ENCODE measurements at places on chromosomes 6 and 20.

GRCh38 chr20:24853916-24854315 is 95.2 kb upstream of the CST7 start:
- no peak for DNase-seq

- DNase-seq: no peak
Measured at GRCh38 chr6:69796073-69796641, 653 bp downstream of the LMBRD1 start.

GRCh38 chr6:90471263-90471662 is 115.6 kb downstream of the MAP3K7 start:
- DNase-seq: no peak

DNA sequence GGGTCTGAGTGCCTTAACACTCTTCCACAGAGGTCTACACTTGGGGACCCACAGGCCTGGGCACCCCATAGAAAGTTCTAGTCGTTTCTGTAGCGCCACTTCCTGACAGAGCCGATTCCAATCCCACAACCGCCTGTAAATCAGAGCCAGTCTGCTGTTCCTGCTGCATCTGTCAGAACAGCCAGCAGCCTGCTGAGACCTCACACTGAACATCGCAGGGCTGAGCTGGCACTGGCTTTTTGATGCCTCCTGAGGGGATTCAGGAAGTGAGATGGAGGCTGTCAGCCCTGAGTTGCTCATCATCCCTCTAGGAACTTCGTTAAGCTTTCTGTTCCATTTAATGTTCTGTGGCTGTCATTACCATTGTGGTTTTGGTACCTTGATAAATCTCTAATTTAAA is 48.9 kb downstream of the DCBLD1 start:
- DNase-seq: no peak

GRCh38 chr6:25404693-25405169 is 125.6 kb downstream of the CARMIL1 start:
- no peak for DNase-seq

DNA sequence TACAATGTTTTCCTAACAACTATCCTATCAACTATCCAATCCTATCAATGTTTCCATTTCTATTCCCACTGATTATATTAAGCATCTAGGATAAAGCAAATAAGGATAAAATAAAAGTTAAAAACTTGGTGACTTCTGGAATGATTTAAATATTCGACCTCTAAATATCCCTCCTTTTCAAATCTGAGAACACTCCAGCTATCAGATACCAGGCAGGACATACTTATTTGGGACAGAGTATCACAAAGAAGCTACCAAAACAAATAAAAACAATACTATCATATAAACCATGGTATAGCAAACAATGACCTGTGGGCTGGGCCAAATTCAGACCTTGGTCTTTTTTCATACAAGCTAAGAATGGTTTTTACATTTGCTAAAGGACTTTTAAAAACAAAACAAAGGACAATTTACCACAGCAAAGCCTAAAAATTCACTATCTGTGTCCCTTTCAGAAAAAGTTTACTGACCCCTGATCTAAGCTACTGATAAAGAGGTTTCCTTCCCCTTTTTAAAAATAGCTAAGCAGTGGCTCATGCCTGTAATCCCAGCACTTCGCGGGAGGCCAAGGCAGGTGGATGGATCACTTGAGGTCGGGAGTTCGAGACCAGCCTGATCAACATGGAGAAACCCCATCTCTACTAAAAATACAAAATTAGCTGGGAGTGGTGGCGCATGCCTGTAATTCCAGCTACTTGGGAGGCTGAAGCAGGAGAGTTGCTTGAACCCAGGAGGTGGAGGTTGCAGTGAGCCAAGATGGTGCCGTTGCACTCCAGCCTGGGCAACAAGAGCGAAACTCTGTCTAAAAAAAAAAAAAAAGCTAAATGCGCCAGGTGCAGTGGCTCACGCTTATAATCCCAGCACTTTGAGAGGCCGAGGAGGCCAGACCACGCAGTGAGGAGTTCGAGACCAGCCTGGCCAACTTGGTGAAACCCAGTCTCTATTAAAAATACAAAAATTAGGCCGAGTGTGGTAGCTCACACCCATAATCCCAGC is 6.0 kb downstream of the NUP153 start:
- no peak for DNase-seq

DNA sequence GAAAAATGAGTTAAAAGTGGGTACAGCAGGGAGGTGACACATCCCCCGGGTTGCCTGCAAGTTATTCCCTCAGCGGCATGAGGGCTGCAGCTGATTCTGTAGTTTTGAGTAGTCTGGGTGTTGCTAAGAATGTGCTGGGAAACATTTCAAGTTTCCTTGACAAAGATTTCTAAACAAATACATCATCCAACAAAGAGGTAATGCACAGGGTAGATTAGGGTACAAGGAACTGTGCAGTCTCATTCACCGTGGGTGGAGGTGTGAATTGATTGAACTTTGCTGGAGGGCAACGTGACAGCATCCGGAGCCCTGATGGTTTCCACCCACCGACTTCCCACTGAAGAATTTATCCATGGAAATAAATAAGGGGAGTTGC is 21.8 kb downstream of the CASS4 start:
- no peak for DNase-seq

DNA sequence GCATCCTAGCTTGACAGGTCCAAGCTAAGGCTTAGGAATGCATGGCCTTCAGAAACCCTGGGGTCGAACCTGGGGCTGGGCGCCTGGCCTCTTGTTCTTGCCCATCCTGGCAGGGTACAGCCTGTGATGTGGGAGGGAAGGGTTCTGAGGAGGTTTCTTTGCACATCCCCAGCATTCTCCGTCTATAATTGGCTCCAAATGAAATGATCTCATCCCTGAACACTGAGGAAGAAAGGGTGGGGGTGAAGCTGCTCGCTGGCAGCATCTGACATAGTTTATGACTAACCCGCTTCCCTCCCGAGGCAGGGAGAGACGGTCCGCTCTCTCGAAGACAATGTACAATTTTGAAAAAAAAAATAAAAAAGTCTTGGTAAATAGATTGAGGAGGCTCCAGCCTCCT is 67.1 kb upstream of the ZNFX1 start:
- DNase-seq: no peak

DNA sequence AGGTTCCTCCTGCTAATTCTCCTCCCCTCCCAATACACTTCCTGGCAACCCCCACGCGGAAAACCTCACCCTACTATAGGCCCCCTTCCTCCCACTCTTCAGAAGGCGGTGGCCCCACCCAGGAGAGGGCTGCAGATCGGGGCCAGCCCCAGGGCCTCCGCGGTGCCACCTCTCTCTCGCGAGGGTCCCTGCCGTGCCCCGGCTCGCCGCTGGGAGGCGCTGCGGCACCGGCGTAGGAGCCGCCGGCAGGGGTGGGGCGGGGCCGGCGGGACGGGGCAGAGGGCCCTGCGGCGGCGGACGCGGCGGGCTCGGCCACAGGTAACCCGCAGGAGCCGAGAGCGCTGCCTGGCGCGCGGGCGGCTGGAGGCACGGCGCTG is at the start of gene ANKRD6:
ANKRD6 (plus strand) TSS at position 278 of the 377 bp plus-strand sequence. CDS start 133,825 bp downstream, outside the sequence.
- peak; percentile 80 for DNase-seq

- no peak for DNase-seq
Measured at GRCh38 chr6:141309295-141309694, 823.4 kb upstream of the GJE1 start.

DNA sequence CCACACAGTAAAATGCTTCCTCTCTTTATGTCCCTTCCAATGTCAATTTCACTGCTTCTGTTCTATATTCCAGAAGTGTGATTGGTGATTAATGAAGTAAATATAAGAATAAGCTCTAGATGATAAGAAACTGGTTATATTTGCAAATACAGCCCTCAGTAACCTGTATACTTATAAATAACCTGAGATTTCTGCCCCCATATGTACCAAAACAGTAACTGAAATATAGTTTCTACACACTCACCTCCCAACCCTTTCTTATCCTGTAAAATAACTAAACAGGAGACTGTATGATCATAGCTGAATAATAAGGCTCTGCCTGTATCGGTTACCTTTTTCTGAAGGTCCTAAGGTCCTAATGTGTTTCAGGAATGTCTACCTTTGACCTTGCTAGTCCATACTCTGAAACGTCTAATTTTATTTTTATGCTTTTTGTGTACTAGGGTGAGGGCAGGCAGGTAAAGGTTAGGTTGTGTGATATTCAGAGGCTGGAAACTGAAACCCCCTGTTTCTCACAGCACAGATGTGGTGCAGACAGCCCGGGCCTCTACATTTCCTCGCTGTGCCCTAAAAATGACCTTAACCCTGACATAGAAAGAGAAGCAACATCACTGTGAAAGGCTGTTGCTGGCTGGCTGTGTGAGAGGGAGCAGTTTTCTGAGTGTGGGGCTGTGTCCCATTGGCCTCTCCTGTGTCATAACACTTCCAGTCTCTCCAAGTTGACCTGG is 378.8 kb downstream of the CENPW start:
- no peak for DNase-seq

DNA sequence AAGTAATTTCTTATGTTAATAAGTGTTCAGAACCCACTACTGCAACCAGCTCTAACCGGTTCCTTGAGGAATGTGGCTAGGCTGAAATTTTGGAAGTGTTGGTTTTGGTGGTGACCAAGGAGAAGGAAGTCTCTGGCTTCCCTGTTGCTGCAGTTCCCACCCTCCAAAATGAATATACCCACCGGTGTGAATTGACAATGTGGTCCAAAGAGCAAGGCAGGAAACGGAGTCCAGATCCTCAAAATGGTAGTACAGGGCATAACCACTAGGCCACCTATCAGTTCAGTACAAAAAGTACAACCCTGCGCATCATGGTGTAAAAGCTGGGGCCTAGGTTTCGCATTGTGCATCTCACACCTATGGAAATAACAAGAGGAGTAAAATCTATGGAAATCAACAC is 2.8 kb downstream of the ADNP start:
- no peak for DNase-seq

DNA sequence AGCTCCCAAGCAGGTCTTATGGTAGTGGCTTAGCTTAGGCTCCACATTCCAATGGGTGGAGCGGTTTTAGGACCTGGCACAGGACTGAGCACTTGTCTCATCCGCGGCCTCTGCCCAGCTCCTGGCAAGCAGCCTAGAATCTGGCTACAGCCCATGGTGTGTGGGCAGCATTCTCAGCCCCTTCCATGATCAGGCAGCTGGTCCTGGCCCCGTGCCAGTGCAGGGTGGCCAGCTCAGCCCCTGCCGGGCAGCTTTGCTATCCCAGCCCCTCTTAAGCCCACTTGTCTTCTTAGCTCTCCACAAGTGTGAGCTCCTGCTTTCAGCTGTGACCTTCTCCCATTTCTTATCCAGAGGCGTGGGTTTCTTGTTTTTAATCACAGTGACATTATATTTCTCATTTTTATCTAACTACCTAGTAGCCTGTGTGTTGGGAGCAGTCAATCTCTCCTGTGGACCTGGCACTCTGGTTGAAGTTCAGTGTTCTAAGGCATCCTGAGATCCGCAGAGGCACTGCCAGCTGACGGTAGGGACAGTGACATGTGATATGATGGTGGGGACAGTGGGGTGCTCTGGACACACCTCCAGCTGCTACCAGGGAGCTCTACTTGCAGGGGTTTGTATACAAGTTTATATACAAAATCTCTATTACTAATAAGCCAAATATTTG is 119.9 kb upstream of the PRND start:
- peak; percentile 30 for DNase-seq

DNA sequence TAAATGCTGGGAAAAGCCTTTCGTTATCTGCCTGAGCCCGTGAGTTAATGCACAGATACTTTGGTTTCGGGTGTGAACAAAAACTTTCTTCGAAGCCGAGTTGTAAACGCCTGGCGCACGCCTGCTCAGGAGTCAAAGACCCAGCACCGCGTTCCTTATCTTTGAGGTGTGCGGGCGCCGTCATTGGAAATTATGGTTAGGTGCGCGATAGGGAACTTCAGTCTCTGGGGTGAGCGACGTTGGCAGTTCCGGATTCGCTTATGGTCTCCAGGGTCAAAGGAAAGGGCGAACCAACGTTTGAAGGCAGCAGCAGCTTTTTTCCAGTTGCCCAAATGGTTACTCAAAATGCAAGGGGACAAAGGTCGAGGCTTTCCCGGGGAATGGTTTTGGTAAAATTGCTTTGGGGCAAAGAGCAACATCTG is 853 bp downstream of the SLC22A3 start:
- DNase-seq: no peak

DNA sequence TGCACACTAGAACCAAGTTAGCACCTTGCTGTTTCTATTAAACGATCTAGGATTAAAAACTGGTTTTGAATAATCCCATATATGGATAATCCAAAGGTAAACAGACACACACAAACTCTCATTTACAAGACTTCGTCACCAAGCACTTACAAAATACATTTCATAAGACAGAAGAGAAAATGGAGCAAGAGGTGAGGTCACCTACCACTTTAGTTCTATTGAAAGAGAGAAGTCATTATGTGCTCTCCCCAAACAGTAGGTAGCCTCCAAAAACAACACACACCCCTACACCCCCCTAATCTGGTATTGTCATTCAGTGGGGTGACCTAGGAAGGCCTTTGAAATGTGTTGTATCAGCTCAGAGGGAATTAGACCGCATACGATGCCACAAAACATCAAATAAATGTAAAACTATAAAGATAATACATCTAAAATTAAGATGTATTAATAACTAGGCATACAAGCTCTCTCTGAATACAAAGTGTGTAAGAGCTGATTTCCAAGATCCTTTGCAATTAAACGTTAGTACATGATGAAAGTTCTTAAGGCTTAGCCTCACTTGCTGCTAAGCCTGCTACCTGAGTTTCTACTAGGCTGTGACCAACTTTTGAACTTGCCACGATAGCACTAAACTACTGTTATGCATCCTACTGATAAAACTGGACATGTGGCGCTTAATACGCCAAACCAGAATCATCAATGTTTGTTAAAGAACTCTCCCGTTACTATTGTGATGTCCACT is 1.6 kb downstream of the SRPK1 start:
- no peak for DNase-seq

- no peak for DNase-seq
Measured at GRCh38 chr6:30075790-30076732, 492 bp upstream of the RNF39 start.

GRCh38 chr20:6053776-6054688 is at the start of gene LRRN4:
Gene LRRN4 (minus strand): TSS chr20:6054060. CDS start chr20:6052799, 1,261 bp downstream.
- no peak for DNase-seq

GRCh38 chr20:16018881-16019280 is 554.4 kb downstream of the KIF16B start:
- DNase-seq: no peak

DNA sequence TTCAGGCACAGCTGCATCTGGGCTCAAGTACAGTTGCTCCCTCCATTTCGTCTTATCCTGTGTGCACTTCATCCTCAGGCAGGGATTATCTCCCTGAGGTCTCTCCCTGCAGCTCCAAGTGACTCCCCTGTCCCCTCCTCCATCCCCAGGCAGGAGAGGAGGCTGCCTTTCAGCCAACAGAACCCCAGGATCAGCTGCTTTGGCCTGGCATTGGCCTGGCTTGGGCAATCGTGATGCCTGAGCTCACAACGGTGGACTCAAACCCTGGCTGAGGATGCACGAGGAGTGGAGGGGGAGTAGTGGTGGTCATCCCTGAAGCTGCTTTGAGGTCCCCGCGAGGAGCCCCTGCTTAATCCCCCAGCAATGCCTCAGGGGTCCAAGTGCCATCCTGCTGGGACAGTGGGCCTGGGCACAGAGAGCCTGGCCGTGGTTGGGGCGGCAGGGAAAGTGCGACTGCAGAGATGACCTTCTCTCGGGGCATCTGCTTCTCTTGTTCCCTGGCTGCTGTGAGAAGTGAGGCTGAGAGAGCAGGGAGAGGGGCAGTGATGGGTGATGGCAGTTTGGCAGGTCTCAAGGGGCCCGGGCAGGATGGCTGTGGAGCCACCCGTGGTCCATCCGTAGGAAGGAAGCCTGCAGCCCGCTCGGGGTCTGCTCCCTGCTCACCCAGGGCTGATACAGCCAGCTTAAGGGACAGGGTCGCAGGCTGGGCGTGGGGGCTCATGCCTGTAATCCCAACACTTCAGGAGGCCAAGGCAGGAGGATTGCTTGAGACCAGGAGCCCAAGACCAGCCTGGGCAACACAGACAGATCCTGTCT is 6.0 kb upstream of the HRH3 start:
- DNase-seq: no peak

Measured in BE2C (cell line).